ENCODE measurements at places on chromosomes 13 and 19.

DNA sequence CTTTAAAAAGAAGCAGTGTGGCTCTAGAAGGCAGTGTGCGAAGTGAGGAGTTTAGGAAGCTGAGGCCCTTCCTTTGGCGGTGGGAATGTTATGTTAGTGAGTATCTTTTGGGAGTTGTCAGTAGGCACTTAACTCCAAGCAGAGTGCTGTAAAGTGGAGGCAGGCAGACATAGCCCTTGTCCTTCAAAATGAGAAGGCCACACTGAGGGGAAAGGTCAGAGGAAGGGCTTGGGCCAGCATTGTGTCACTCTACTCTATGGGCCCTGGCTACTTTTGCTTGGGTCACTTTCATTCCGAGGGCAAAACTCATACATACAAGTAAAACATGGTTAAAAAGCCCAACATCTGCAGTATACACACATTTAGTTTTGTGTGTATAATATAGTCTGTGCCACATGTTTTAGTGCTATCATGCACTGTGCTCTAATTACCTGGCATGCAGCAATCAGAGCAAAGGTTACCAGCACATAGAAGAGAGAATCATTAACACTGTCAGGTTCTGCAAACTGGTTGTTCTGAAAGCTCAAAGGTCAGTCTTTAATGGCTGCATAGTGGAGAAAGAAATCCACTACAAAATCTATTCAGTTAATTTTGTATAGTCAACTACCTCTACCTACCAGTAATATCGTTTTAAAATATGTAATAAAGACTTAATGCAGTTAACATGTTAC, 64.4 kb downstream of the WASF3 start:
- no peak for DNase-seq

DNA sequence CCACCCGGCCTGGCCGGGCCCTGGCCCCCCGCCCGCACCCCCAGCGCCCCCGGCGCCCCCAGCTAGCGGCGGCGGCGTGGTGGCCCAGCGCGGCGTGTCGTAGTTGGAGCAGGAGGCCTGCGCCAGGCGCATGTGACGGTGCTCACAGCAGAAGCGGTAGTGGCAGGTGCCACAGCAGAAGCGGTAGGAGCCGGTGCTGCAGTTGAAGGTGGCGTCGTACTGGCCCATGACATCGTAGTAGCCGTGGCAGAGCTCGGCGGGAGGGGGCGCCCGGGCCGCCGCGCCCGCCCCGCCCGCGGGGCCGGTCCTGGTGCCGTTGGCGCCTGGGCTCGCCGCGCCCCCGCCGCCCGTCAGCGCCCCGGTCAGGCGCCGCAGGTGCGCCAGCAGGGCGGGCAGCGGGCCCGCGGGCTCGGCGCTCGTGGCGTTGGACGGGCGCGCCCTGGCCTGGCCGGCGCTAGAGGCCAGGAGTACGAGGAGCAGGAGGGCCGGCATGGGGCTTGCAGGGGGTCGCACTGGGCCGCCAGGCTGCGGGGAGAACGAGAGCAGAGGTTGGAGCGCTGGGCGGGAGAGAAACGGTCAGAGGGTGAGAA, 633 bp downstream of the SHISA7 start:
- DNase-seq = no peak

DNA sequence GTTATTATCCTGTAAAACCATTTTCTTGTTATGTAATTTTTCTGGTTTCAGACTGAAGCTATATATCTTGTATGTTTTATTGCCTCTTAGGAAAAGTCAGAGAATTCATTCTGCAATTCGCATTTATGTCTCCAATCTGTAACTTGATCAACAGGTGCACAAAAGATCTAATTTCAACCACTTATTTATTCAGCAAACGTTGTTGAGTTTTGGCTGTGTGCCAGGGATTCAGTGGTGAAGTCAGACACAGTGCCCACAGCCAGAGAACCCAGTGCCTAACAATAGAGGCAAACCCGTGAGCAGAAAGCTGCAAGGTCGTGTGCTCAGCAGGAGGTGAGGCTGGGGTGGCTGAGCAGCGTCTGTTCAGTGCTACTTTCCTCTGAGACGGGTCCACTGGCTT, 119.5 kb upstream of the MCF2L start:
- no peak for DNase-seq

- DNase-seq = no peak
These were observed 3.2 kb downstream of the PDX1 start for GRCh38 chr13:27922883-27923612.

GRCh38 chr19:29385191-29385795, 140.5 kb upstream of the VSTM2B start:
- DNase-seq = no peak

DNA sequence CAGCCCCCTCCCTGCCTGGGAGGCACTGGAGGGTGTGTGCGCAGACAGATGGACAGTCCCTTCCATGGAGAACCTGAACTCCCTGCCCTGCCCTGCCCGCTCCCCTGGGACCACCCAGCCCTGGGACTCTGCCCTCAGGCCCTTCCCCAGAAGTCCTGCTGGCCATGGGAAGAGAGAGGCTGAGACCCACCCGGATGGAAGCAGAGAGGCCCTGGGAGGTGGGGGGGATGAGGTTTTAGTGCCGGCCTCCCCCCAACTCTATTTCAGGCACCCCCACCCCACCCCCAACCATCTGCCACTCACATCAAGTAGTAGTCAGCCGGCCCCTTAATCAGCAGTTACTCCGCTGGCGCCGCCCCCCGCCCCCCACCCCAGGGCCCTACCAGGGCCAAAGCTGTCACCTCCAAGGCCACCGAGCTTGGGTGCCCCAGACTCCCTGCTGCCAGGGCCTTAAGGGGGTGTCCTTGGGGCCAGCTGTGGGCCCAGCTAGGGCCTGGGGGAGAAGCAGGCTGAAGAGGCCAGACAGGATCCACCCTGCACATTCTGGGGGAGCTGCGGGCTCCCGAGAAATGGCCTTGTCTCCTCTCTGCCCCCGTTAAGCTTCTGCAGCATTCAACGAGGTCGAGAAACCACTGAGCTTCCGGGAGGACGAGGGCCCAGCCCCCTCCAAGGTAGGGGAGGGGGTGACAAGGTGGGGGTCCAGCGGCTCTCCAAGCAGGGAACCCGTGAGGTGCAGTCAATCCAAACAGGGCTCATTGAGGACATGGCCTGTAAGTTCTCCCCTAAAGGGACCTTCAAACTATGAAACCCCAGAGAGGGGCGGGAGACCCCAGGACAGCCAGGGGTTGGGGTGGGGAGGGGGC, 17.4 kb downstream of the NMRK2 start:
- DNase-seq = no peak

- DNase-seq = no peak
These were observed 21.4 kb downstream of the MAP4K1 start for GRCh38 chr19:38596057-38596981.

DNA sequence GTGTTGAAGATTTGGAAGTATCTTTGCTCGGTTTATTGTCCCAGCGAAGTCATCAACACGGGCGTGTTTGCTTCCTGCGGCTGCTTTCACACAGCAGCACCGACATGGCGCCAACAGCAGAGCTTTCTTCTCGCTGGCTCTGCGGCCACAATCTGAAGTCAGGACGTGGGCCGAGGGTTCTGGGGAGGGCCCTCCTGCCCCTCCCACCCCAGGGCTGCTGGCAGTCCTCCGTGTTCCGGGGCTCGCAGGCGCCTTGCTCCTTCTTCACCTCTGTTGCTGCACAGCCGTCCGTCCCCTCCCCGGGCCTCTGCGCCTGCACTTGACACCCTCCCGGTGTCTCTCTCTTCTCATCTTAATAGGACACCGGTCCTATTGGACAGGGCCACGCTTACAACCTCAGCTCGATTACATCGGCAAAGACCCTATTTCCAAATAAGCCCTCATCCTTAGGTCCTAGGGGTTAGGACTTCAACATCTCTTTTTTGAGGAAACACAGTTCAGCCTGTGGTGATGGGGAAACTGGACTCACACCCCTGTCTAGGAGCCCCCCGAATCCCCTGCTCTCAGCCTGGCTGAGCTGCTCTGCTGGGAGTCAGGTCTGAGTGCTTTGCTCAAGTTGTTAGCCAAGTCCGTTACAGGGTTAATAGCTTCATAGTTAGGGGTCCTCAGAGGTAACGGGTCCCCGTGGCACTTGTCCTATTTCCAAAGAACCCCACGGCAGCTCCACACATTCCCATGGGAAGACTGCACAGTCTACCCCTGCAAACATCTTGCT, 2.7 kb upstream of the TEX29 start:
- DNase-seq = no peak

- DNase-seq = no peak
These were observed 235.9 kb downstream of the KLF12 start for GRCh38 chr13:73898276-73898675.

DNA sequence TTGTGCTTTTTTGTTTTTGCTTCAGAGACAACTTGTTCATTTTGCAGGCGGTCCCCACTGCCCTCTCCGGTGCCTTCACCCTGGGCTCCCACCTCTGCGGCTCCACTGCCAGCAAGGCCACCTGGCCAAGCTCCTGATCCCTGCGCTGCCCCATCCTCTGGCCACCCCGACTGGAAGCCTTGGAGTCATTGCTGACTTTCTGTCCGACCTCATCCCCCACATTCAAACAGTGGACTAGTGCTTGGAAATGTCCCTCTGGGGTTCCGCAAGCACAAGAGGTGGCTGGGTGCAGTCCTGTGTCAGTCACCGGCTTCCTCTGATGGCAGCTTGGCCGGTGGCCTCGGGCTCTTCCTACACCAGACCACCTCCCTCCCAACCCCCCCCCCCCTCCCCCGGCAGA, 17.0 kb downstream of the IL17D start:
- no peak for DNase-seq

GRCh38 chr19:57096685-57097361, 23.0 kb upstream of the USP29 start:
- no peak for DNase-seq

- DNase-seq = no peak
These were observed 4.5 kb downstream of the BICRA start for GRCh38 chr19:47613165-47614020.

DNA sequence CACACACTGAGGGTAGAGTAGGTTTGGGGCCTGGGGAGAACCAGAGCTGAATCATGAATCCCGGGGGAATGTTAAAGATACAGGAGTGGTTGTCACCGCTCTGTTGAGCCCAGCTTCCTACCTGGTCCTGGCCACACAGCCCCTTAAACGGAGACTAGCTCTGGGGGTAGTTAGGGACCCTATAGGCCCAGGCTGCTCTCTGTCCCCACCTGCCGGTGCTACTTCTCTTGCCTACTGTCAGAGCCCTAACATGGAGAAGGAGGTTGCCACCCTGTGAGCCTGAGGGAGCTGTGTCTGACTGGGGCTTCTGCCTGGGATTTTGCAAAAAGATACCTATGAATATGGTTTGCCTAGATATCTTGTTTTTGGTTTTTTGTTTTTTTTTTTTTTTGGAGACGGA, 36.6 kb upstream of the ZNF429 start:
- no peak for DNase-seq

DNA sequence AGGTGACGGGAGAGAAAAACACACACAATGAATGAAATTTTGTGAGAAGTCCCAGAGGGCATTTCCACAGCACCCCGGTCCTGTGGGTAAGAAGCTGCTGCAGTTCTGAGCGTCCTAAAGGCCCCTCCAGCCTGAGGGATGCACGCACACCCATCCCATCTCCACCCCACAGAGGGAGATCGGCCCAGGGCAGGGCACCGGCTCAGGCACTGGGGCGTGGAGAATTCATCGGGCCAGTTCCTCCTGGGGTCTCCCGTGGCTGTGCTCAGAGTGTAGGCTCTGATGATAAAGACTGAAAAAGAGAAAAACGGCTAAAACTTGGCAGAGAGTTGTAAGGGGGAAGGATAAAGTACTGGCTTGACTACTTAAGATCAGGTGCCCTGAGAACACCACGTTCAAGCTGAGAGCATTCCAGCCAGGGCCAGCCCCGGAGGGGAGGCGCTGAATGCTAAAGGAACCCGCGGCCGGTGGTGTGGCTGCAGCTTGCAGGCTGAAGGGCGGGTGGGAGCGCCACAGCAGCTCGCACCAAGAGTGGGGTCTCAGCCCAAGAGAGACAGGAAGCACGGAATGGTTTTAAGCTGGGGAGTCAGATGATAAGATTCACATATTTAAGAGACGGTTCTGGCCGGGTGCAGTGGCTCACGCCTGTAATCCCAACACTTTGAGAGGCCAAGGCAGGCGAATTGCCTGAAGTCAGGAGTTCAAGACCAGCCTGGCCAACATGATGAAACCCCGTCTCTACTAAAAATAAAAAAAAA, 121.9 kb upstream of the SPACA7 start:
- DNase-seq = no peak

DNA sequence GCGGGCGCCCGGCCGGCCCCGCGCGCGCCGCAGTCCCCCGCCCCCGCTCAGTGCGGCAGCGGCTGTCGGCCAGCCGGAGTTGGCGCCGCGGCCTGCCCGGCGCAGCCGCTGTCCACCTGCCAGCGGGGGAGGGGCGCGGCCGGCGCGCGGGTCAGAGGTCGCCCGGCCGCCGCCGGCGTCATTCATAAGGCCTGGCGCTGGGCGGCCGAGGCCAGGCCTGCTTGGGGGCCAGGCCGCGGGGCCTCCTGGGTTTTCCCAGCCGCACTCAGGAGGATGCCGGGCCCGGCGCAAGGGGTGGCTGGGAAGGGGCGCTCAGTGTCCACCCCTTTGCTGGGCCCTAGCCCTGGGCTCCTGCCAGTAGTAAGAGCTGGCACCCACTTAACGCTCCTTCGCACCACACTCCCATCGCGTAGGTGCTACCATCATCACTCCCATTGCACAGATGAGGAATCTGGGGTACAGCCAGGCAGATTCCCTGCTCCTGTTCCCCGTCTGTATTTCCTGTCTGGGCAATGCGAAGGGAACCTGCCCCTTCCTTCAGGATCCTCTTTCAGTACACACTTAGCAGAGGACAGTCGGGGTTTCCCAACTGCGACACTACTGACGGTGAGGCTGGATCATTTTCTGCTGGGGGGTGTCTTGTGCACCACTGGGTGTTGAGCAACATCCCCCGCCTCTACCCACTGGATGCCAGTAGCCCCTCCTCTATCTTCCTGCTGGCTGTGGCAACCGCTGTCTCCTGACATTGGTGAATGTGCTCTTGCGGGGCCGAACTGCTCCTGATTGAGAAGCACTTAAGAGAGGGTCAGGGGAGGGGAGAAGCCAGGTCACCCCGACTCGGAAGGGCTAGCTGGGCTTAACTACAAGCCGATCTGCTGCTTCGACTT, 846 bp upstream of the PRKACA start:
- no peak for DNase-seq

GRCh38 chr19:34241513-34242337, 12.6 kb upstream of the GARRE1 start:
- DNase-seq = no peak

DNA sequence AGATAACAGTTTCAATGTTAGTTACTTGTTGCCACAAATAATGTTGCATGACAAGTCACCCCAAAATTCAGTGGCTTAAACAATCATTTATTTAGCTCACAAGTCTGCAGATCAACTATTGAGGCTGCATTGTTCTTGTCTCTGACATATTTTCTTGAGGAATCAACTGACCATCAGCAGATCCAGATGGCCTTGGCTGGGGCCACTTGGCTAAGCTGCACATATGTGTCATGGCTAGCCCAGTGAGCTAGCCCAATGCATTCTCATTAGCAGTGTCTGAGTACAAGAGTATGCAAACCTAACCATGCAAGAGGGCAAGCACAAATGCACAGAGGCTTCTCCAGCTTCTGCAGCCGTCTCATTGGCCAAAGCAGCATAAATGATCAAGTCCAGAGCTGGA, 180.4 kb downstream of the DNAJC15 start:
- no peak for DNase-seq

DNA sequence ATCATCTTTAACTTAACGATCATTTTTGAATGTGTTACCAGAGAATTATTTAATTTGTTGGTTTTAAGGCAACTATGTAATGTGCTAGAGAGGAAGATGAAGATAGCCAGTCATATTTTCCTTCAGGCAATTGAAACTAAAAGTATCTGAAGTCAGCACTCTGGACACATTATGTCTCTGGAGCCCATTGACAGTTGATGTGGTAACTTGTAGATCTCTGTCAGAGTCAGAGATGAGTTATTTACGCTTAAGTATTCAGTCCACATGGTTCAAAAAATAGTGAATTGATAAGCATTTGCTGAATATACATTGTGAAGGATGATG, 2.1 kb downstream of the ZMYM2 start:
- DNase-seq = no peak
